NCI-H2171 treated with DMSO at 0.1 percent for 48 hours (cell line): ENCODE measurements at places on chromosomes 5 and 9.

DNA sequence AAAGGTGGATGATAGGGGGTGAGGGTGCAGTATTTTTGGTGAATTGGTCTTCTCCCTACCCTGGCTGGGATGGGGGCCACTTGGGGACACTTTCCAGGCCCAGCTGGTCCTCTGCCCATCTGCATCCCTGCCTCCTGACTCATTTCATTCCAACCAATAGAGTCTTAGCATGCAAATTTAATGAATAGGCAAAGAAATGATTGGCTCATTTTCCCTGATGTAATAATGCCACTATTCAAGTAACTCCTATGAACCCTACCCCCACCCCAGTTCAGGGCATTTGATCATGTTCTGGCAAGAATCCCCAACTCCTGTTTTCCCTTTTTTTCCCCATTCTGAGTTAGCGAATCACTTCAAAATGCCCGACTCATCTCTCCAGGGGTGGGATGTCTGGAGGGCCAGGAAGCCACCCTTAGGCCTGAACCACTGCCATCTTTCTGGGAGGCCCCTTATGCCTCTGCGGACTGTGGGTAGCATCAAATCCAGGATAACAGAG, 56.7 kb downstream of the PCDH1 start:
- no peak for DNase-seq

GRCh38 chr9:136189394-136190236, 15.3 kb downstream of the LHX3 start:
- DNase-seq = peak; percentile 48

GRCh38 chr5:159785656-159786055, 130.6 kb upstream of the ADRA1B start:
- DNase-seq = no peak

- peak; percentile 82 for DNase-seq
Observed at GRCh38 chr5:45038366-45038987, 229.7 kb downstream of the MRPS30 start.

GRCh38 chr5:124839371-124839998, 93.0 kb upstream of the ZNF608 start:
- no peak for DNase-seq

DNA sequence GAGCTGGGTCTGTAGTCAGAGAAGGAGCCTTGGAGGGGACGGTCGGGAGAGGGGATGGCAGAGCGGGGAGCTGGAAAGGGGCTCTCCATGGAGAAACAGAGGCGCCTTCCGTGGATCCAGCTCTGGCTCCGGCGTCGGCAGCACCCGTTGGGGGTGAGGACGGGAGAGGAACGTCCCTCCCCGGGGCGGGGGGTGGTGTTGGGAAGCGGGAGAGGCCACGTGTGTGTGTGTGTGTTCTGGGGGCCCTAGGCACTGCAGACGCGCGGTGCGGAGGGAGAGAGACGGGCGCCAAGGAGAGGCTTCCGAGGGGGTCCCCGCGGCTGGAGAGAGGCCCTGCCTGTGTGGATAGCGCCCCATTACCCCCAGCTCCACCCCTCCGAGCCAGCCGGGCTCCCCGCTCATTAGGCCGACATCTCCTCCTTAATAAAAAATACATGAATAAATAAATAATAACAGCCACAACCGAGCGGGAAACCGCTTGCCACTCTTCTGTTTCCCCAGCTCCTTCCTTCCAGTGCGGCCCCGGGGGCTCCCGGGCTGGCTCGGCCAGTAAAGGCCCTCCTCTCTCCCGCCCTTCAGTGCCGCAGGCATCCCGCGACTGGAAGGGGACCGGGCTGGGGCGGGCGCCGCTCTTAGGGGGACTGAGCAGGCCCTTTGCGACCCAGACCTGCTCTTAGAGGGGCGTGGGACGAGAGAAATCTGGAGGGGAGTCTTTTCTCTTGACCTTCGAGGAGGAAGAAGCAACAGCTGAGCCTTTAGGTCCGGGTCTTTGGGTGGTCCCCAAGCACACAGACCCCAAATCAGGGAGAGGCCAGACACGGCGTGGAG, 71.3 kb upstream of the ARAP3 start:
- DNase-seq = no peak

DNA sequence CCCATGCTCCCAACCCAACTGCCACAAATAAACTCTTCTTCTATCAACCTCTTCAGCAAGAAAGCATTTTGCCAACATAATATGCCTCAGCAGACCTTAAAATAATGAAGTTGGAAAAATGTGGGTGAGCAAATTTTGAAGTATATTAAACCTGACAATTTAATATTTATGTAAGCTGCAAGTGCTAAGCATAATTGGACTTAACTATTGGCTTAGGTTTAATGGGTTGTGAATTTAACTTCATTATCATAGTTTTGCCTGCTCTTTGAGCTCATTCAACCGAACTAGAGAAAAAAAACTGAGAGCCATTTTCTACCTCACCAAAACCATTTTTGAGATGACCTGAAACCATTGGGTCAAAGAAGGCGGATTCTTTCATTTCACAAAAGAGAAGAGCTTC, 805.5 kb upstream of the DMAC1 start:
- no peak for DNase-seq

DNA sequence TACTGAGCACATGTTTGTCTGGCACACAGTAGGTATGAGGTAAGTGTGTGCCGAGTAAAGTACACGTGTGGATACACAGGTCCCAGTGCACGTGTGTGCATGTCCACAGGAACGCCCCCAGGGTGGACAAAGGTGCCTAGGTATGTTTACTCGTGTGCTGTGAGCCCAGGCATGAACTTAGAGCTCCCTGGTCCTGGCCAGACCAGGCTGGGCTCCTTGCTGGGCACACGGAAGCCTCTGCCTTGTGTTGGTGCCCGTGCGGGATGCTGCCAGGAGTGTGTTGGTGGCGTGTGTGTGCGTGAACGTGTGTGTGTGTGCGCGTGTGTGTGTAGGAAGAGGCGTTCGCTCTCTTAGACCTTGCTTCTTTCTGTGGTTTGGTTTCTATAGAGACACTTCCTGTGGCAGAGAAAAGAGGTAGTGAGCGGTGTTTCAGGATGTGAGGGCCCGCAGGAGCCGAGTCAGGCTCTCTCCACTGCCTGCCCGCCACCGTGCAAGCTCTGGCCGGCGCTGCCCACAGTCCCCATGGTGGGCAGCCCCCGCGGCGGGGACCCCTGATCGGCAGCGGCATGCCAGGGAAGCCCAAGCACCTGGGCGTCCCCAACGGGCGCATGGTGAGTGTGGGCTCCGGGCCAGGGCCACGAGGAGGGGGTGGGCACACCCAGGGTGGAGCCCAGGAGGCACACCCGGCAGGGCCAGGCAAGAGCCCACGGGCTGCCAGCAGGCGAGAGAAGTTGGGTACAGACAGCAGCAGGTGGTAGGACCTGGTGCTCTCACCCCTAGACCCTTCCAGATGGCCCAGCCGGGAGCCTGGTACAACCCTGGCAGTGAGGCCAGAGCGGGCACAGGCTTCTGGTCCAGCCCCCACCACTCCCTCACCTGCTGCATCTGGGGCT, at the start of gene RGS14:
Gene RGS14 (plus strand): TSS at position 466 of the 893 bp plus-strand sequence. CDS start 101 bp downstream, at position 567.
- peak; percentile 31 for DNase-seq

DNA sequence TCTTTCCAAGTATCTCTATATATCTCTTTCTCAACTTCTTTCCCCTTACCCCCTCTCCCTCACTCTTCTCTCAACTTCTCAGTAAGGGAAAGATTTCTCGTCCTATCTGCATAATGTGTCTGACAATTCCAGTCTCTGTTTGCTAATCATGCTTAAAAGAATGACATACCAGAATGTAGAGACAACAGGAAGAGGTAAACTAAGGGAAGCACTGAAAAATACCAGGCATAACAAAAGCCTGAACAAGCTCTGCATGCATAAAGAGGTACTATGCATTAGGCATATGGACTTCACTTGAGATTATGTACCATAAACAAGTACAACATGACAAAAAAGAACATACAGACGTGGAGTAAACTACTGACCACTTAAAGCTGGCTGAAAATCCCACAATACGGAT, 62.6 kb downstream of the SEMA5A start:
- no peak for DNase-seq

- no peak for DNase-seq
Observed at GRCh38 chr5:134735243-134735642, 3.1 kb upstream of the CAMLG start.

- DNase-seq = no peak
Observed at GRCh38 chr5:41770799-41771198, 99.4 kb downstream of the OXCT1 start.

GRCh38 chr9:121947775-121948174, 145.3 kb downstream of the TTLL11 start:
- no peak for DNase-seq

DNA sequence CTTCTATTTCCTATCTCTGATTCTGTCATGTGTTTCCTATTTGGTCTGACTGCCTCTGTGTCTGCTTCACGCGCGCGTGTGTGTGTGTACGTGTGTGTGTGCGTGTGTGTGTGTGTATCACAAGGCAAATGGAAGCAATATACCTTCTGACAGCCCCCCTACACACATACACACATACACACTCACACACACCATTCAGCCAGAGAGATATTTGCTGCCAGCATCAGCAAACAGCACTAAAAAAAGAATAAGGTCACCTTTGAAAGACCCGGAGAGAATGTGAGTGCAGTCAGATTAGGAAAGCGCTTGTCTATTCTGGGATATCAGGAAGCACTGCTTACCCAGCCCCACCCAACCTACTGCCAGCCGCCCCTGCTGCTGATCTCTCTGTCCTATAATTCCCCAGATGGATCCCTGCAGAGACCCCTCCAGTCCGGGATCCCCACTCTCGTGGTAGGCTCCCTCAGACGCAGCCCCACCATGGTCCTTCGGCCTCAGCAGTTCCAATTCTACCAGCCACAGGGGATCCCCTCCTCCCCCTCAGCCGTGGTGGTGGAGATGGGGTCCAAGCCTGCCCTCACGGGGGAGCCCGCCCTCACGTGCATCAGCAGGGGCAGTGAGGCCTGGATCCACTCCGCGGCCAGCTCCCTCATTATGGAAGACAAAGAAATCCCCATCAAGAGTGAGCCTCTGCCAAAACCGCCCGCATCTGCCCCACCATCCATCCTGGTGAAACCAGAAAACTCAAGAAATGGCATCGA, 45.7 kb downstream of the PLAC8L1 start:
- no peak for DNase-seq

DNA sequence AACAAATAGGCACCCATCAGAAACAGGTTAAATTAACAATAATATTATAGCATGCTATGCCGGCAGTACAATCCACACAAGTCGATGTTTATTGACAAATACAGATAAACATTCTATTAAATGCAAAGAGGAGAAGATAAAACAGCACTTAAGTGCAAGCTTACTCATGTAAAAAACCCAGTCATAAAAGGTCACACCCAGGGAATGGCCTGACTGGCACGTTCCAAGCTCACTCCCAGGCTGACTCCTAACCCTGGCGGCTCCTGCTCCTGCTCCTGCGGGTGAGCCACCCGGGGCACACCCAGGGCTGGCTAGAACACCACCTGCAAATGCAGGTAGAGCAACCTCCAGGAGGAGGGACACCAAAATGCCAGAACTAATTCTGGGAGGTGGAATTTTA, 66.9 kb downstream of the SEMA4D start:
- no peak for DNase-seq

- no peak for DNase-seq
Observed at GRCh38 chr5:151820903-151821302, 49.1 kb downstream of the G3BP1 start.

DNA sequence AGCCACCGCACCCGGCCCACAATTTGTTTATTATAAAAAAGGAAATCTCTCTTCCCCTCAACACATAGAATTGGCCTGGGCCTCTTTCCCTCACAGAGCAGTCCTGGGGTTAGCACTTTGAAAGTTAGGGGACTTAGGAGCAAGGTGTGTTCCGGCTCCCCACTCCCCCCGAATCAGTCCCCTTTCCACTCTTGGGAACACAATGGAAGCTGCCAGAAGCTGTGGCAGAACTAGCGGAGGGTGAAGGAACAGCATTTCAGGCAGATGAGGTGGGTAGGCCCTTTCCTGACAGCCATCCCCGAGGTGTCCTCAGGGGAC, 16.4 kb upstream of the C5orf47 start:
- no peak for DNase-seq

- no peak for DNase-seq
Observed at GRCh38 chr5:139392678-139393496, 2.0 kb downstream of the PROB1 start.

- DNase-seq = no peak
Observed at GRCh38 chr5:77066823-77067442, 20.2 kb downstream of the ZBED3 start.

DNA sequence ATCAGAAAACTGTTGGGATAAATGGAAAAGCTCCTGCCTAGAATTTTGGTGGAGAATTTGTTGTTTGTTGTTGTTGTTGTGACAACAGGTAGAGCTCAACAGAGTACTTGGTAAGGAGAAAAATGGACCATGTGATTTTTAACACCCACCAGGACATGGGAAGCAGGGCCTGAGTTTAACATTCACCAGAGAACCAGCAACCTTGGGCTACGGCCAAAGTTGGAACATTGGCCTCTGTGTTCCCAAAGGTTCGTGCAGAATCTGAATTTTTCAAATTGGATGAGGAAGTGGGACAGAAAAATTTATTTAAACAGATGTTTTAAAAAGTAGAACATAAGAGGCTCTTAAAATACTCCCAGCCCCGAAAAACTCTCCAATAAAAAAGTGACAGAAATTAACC, 127.0 kb downstream of the GNA14 start:
- DNase-seq = no peak

- DNase-seq = no peak
Observed at GRCh38 chr5:123512611-123513461, 859 bp downstream of the CSNK1G3 start.

DNA sequence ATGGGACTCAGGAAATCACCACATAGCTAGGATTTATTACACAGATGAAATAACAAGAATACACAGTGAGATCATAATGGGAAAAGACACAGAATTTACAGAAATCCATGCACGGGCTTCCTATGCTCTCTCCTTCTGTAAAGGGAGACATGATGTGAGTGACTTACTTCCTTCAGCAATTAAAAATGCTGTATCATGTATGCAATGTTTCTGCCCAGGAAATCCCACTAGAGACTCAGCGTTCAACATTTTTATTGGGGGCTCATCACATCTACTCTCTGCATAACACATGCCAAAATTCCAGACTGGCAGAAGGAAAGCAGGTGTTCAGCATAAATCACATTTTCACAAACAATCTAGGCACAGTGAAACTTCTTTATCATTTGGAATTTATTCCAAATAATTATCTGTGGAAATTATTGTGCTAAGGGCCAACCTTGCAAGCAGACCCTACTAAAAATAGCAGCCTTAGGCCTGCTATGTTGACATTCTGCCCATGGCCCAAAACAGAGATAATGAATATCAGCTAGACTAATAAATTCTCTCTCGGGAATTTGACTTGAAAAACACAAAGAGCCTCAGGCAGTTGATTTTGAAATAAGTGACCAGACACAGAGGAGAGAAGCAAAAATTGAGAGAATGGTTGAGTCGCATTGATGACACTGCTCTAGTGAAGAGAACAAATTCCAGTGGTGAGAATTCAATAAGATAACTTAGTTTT, 31.4 kb upstream of the SELENOP start:
- no peak for DNase-seq
